Inflammatory macrophage treated with lipopolysaccharide for 4 hours (primary cell): ENCODE measurements at places on chromosomes 13 and 19.
A peak's percentile ranks its signal among the peaks of the same experiment; 100 is the strongest.

DNA sequence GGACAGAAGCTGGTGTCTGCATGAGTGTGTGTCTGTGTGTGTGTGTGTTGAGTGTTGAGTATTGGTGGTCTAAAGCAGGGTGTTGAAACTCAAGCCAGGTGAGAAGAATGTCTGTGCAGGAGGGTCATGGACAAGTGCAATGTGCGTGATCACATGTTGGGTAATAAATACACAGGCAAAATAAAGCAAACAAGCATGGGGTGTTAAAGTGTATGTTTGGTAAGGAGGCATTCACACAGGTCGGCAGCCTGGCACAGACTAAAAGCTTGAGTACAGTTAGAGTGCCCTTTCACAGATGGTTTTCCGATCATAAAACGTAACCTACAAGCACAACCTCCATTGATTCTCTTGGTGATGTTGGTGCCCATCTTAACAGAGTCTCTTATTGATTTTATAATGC, 476.9 kb upstream of the KLHL1 start:
- DNase-seq = no peak

- DNase-seq = no peak
These were observed 758 bp downstream of the BAX start for GRCh38 chr19:48955308-48955958.

GRCh38 chr19:48674921-48675824, 2.4 kb upstream of the NTN5 start:
- DNase-seq = peak; percentile 87

DNA sequence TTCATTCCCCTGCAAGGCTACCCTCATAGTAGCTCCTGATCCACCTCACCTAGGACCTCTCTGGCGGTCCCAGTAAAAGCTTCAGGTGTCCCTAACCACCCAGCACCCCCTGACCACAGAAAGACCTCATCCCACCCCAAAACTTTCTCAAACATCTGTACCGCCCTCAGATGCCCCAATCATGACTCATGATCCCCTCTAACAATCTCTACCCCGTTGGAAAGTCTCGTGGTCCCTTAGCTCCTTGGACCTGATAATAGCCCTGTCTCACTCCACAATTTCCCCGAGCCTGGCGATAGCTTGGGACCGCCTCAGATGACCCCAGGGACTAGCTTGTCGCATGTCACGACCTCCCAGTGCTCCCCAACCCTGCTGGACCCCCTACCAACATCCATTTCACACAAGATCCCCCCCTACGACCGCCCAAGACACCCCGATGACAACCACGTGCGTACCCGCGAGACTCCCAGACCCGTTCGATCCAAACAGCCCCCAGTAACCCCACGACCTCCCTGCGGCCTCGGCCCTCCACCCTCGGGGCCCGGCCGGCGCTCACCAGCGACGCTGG, 450 bp downstream of the NDUFA11 start:
- DNase-seq = peak; percentile 29

DNA sequence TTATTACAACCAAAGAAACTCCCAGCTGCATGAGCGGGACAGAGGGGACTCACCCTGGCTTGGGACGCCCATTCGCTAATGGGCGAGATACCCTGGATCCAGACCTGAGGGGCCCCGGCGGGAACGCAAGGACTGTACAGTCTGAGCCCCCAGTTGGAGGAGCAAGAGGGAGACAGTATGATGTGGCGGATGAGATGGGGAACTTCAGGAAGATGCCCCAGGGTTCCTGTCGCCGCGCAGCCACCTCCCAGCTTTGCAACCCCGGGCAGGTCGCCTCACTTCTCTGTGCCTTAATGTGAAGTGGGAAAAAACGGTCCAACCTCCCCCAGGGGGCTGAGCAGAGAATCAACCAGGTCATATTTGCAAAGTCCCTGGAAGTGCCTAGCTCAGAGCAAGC, 2.5 kb downstream of the NPAS1 start:
- no peak for DNase-seq

DNA sequence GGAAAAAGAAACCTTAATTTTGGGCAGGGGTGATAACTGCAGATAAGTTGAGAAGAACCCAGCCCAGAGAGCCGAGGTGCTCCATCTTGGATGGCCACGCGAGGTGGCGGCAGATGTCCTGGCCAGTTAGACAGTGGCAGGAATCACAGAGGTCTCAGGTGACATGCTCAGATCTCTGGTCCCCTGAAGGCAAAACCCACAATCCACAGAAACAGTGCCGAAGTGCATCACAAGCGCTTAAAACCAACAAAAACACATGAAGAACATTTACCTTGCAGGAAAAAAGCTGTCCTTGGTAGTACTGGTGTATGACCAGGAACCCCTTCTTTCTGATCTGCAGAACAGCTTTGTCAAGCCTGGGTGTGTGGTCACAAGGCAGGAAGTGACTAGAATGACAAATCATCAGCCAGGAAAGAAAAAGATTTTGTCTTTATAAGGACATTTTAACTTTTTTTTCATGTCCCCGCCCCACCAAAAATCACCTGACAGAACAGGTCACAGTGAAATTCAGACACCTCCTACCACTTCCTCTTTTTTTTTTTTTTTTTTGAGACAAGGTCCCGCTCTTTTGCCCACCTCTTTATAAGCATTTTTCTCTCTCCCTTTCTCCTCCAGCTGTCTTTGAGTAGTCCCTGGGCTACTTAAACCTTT, at the start of gene LCP1:
Gene LCP1, minus strand, starts transcription at position 338 of the 651 bp plus-strand sequence. CDS start 22,515 bp downstream, outside the sequence.
- DNase-seq = peak; percentile 83

- DNase-seq = no peak
These were observed 1080.9 kb downstream of the SLITRK5 start for GRCh38 chr13:88752041-88752440.

DNA sequence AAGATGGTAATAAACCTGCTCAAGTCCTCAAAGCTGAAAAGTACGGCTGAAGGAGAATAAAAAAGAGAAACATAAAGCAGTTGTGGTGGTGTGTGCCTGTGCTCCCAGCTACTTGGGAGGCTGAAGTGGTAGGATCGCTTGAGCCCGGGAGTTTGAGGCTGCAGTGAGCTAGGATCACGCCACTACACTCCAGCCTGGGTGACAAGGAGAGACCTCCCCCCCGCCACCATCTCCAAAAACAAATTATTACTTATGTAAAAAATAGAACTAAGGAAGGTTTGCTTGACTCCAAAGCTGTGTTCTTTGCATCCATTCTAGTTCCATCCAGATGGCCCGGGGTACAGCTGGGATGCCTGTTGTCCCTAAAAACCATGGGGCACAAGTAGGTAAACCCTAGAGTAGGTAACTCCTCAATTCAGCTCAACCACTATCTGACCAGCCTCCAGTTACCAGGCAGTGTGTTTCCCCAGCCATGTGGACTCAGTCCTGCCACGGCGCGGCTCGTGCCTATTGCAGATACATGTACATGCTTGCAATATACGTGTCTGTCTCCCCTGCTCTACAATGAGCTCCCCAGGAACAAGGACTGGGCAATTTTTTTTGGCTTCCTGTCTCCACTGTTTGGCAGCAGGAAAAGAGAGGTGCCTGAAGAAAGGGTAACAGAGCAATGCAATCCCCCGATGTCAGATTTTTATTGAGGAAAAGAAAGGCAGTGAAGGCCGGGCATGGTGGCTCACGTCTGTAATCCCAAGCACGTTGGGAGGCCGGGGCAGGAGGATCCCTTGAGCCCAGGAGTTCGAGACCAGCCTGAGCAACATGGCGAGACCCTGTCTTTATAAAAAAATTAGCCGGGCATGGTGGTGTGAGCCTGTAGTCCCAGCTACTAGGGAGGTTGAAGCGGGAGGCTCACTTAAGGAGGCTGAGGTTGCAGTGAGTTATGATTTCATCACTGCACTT, 101.3 kb downstream of the GNG7 start:
- no peak for DNase-seq

DNA sequence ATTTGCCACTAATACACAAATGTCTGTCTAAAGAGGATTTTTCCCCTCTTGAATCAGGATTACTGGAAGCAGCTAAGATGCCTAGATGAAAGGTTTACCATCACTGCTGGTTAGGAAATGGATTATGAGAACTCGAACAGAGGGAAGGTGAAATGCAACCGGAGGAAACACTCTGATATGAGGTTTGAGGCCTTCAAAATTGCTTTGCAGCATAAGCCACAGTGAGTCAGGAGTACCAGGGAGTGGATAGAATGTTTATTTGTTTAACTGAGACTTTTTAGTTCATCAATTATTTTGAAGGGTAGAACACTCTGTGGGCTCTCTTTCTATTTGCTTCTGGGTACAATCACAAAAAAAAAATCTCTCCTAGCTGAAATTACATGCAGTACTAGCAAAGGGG, 18.1 kb downstream of the CDADC1 start:
- DNase-seq = no peak

GRCh38 chr13:20415306-20415679, 110.4 kb downstream of the CRYL1 start:
- DNase-seq = no peak

DNA sequence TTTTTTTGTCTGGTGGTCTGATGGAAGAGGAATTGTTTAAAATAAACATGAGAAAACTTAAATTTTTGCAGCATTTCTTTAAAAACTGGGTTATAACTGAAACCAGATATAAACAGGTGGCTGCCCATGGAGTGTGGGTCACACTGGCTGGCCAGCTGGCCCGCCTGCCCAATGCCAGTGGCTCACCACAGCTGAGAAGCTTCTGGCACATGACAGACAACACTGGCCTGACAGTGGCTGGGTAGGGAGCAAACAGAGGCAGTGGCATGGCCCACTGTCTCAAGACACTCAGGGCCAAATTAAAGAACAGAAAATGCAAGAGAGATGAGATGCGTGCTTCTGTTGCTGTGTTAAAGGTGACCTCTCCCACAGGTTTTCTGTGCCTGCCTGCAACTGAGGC, 3.1 kb upstream of the SLC35E1 start:
- DNase-seq = no peak

DNA sequence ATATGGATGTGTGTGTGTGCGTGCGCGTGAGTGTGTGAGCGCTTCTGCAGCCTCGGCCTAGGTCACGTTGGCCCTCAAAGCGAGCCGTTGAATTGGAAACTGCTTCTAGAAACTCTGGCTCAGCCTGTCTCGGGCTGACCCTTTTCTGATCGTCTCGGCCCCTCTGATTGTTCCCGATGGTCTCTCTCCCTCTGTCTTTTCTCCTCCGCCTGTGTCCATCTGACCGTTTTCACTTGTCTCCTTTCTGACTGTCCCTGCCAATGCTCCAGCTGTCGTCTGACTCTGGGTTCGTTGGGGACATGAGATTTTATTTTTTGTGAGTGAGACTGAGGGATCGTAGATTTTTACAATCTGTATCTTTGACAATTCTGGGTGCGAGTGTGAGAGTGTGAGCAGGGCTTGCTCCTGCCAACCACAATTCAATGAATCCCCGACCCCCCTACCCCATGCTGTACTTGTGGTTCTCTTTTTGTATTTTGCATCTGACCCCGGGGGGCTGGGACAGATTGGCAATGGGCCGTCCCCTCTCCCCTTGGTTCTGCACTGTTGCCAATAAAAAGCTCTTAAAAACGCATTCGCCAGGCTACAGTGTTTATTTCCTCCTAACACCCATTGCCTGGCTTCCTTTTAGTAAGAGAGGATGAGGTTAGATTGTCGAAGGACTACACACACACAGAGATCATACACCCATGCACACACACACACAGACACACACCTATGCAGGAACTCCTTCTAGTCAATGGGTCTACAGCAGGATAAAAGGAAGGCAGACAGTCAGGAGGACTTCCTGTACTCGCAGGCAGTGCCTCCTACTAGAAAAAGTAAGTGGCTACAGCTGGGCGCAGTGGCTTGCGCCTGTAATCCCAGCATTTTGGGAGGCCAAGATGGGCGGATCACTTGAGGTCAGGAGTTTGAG, 7.1 kb downstream of the FOSB start:
- no peak for DNase-seq

DNA sequence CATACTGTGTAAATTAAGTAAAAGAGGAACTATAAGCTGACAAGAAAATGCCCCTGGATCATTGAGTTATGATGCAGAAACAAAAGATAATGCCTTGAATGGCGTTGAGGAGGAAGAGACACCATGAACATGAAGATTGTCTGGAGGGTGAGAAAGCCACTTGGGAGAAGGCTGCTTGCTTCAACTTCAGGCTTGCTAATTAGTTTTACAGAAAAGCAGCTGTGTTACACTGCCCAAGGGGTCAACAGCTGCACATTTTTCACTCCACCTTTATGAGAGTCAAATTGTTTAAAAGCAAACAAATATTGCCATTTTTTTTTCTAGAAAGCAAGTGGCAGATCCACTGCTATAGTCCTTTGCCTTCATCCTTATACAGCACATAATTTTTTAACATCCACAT, 35.5 kb upstream of the KLF12 start:
- DNase-seq = no peak

DNA sequence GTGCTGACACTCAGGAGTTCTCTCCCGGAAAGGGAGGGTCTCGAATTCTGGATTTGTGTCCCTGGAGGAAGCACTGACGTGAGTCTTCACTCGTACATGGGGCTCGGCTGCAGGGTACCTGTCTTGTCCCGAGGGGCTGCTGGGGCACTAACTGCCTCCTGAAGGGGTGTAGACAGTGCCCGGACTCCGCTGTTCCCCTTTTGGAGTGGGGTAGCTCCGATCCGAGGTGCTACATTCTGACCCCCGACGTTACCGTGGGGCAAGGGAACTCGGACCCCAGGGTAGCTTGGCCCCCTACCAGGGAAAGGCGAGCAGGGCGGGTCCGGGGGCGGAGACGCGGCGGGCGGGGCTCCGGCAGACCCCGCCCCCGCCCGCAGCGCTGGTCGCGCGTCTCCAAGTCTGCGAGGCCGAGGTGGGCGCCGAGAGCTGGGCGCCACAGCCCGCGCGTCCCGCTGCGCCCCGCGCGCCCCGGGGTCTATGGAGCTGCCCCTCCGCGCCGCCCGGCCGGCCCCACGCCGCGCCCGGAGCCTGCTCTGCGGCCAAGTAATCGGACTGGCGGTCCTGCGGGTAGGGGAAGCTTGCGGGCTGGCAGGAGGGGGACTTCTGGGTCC, at the start of gene NPAS1:
Gene NPAS1, plus strand, starts transcription at position 407 of the 611 bp plus-strand sequence. CDS start 1,211 bp downstream, outside the sequence.
- DNase-seq = no peak

DNA sequence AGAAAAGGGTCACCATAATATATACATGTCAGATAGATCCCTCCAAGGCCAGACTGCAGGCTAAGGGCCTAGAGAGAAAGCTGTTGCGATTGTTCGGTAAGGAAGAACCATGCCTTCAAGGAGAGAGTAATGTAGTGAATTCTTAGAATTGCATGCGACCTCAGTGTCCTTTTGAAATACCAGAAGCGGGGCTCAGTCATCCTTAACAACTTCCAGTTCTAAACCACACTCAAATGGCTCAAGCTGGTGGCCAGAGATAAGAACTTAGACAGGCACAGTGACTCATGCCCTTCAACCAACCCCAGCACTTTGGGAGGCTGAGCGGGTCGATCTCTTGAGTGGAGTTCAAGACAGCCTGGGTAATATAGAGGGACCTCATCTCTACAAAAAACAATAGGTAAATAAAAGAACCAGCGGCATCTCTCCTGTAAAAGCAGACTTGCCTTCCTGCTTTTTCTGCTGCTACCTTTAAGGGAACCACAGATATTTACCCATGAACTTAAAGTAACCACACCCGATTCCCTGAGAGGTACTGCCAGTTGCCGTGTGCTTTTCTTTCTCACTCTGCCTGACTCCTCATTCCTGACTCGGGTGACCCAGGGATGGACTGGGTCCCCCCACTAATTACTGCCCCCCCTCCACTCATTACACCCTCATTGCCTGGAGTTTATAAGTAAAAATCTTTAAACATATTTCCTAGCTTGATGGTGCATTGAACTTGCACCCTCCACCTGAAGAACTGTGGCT, 15.4 kb upstream of the SIGLEC6 start:
- peak; percentile 65 for DNase-seq

GRCh38 chr19:7480970-7481255, 7.9 kb downstream of the PEX11G start:
- DNase-seq = peak; percentile 56
